CD4-positive, alpha-beta T cell treated with Interleukin-6 at 100 ng/mL for 8 hours (primary cell): ENCODE measurements at places on chromosomes 12 and 14.

DNA sequence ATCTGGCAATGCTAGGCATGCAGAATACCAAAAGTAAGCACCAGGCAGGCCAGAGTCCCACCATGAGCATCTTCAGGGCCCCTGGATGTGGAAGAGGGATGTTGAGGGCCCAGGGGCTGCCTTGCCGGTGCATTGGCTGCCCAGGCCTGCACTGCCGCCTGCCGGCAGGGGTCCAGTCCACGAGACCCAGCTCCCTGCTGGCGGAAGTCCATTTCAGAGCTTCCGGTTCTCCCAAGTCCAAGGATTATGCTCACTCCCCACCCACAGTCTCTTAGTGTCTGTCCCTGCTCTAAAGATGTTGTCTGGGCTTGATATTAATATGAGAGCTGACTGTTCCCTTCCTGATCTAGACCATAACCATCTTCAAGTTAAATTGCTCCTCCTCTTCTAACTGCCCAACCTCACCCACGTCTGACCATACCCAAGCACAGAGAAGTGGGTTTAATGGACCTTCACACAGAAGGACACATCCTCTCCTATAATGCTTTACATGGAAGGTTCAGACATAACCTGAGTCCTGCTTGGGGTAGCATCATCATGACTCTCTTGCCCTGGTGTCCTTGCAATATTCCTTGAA lies 117.4 kb downstream of the DAD1 start:
- no peak for DNase-seq

GRCh38 chr12:109915171-109916040 lies 15.3 kb downstream of the TCHP start:
- no peak for DNase-seq

- DNase-seq: no peak
Measured at GRCh38 chr12:117024961-117025480, 74.2 kb downstream of the TESC start.

GRCh38 chr12:82948491-82948890 lies 261.8 kb downstream of the TMTC2 start:
- DNase-seq: no peak

- no peak for DNase-seq
Measured at GRCh38 chr12:69837657-69838415, 12.8 kb downstream of the MYRFL start.

GRCh38 chr12:29625359-29625953 lies 128.0 kb upstream of the OVCH1 start:
- no peak for DNase-seq

DNA sequence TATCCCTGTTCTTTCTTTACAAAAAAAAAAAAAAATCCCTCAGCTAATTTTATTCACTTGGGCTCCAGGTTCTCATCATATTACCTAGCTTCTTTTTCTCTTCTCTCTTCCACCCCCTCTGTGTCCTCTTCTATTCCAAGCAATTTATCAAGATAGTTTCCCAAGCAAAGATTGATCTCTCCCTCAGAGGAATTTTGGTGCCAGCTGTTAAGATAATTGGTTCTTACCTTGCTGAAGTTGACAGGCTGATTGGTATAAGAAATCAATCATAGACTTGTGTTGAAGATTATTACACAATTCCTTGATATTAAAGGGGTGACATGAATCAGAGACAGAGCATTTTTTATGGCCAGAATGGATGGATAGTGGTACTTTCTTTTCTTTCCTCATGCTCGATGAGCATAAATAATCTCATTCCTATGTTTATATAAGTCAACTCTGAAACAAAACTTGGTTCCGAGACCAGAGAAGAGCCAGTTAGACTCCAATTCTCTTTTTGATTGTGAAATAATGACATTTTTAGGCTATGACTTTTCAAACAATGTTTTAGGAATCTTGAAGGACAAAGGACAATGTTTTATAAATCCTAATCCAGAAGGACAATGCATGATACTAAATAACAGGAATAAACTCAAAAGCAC lies 264.1 kb upstream of the PRKD1 start:
- no peak for DNase-seq

GRCh38 chr14:95302667-95303506 lies 16.8 kb downstream of the CLMN start:
- DNase-seq: no peak

DNA sequence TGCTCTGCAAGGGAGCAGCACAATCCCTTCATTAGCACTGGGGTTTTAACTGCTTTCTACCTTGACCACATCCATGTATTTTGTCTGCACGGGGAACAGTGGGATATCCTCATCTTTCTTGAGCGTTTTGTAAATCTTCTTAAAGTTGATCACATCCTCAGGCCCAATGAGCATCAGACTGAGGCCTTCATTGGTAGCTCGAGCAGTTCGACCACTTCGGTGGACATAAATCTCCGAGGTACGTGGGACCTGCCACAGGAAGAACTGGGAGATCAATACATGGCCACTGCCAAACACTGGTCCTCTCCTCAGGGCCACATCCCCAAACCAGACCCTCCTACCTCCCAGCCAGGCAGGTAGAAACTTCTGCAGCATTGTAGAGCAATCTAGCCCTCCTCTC lies 26.1 kb downstream of the DDX24 start:
- no peak for DNase-seq

DNA sequence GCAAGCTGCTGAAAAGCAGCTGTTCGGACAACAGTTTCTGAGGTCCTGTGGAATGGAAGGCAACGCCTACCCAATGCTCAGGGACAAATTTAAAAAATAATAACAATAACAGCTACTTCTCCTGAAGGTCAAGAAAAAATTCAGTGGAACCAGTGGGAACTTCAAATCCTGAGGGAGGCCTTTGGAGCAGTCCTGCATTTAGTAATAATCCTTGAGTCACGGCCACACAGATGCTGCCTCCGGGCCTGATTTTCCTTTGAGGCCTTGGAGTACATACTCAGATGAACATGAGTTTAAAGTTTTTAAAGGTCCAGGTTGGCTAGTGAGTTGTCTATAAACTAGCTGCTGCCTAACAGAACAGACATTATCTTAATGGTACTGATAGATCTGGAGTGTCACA lies 268.0 kb downstream of the MSRB3 start:
- DNase-seq: no peak

- DNase-seq: no peak
Measured at GRCh38 chr12:9032202-9032964, 43.0 kb downstream of the KLRG1 start.

GRCh38 chr12:45730348-45731189 lies 1.1 kb downstream of the ARID2 start:
- peak; percentile 57 for DNase-seq

DNA sequence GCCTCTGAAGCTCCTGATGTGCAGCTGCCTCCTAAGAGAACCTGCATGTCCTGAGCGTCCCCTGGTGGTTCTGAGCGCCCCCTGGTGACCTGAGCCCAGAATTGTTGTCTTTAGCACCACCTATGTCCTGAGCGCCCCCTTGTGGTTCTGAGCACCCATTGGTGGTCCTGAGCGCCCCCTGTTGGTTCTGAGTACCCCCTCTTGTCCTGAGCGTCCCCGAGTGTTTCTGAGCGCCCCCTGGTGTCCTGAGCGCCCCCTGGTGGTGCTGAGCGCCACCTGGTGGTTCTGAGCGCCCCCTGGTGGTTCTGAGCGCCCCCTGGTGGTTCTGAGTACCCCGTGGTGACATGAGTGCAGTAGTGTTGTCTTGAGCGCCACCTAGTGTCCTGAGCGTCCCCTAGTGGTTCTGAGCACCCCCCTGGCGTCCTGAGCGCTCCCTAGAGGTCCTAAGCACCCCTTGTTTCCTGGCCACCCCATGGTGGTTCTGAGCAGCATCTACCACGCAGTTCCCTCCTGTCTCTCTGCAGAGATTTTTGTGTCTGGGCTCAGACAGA lies 782.5 kb downstream of the TMEM121 start:
- DNase-seq: peak; percentile 48

DNA sequence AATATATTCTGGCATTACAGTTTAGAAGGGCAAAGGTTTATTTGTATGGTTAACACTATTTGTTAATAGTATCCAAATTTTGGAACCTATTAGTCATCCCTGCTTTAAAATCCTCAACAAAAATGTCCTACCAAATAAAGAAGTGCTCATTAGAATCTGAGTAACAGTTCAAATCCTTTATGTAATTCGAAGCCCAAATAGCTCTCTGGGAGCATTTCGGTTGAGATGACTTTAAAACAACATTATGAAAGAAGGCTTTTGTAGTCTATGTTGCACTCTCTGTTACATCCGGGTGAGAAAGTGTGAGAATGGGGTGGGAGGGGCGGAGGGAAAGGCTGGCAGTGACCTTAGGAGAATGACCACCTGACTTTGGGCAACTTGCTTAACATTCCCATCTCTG lies 59.7 kb downstream of the SLC38A1 start:
- DNase-seq: no peak

DNA sequence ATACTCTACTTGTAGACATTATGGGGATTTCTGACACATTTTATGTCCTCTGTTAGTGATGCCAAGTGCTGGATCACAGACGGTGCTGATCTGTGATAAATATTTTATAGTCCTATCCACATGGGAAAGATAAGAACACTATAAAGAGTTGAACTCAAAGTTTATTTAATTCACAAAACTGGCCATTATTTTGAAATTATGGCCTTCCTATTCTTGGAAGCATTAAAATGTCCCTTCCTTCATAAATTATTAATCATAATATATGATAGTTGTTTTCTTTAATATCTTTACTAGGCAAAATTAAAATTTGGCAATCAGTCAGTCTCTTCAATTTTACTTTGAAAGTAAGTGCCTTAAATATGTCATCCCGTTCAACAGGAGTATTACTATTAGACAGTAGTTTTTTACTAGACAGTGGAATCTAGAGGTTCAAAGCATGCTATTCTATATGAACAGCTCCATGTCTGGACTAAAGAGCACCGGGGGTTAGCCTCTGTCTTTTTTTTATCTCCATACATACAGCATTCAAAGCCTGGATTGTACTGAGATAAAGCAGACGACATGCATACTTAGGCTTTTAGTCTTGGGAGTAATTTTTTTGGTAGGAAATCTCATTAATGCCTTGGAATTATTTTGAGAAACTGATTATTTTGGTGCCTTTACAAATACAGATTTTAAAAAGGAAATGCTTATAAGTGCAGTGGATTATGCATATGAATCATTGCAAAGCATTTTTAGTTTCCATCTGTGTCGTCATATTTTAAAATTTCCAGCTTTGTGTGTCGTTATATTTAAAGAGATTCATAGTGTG lies 306.1 kb upstream of the RGS6 start:
- no peak for DNase-seq

- DNase-seq: no peak
Measured at GRCh38 chr14:100073576-100074430, 8.6 kb downstream of the EVL start.

DNA sequence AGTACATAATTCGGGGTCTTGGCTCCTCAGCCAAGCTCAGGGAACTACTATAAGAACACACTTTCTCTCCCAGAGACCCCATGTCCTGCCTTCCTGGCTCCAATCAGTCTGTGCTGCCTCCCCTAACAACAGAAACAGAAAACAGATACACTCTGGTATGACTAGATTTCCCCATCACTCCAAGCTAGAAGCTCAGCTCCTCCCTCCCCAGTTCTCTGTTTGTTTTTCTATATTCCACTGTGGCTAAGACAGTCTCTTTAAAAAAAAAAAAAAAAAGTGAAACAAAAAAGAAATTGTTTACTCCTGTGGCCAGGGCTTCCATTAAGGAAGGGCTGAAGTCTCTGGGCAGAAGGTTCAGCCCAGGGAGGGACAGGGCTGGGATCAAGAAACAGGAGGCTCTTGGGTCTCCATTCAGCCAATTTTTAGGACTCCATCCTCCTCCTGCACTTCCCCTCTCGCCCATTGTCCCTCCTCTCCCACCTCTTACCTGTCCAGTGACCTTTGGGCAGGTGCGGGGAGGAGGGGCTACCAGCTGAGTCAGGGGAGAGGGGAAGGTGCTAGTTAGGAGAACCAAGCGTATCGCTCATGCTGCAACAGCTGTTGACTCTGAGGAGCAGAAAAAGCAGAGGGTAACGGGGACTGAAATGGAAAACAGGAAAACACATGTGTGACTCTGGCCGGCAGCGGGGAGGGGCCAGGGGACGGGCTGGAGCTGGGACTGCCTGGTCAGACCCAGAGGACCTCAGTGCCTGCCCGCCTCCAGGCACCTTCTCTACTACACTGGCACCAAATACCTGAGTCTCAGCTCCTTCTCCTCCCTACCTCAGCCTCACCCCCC lies 4.1 kb upstream of the SLC7A7 start:
- DNase-seq: no peak

GRCh38 chr12:2283916-2284315 lies 231.1 kb downstream of the CACNA1C start:
- no peak for DNase-seq

DNA sequence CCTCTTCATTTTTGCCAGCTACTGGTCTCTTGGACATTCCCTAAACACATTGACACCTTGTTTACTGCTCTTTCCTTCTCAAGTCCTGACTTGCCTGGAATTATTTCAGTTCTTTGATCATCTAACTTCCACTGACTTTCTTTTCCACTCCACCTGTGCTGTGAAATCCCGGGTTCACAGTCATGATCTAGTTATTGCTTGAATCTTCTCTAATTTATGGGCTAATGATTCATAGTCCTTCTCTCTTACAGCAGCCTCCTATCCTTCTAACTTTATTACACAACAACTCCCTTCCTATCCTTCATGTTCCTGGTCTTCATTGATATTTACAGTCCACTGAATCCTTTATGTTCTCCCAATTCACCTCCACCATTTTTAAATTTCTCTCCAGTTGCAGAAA lies 260.1 kb downstream of the C12orf75 start:
- no peak for DNase-seq

- no peak for DNase-seq
Measured at GRCh38 chr14:90839024-90839888, 23.0 kb upstream of the TTC7B start.

GRCh38 chr12:128844031-128844635 lies 9.1 kb upstream of the GLT1D1 start:
- no peak for DNase-seq

DNA sequence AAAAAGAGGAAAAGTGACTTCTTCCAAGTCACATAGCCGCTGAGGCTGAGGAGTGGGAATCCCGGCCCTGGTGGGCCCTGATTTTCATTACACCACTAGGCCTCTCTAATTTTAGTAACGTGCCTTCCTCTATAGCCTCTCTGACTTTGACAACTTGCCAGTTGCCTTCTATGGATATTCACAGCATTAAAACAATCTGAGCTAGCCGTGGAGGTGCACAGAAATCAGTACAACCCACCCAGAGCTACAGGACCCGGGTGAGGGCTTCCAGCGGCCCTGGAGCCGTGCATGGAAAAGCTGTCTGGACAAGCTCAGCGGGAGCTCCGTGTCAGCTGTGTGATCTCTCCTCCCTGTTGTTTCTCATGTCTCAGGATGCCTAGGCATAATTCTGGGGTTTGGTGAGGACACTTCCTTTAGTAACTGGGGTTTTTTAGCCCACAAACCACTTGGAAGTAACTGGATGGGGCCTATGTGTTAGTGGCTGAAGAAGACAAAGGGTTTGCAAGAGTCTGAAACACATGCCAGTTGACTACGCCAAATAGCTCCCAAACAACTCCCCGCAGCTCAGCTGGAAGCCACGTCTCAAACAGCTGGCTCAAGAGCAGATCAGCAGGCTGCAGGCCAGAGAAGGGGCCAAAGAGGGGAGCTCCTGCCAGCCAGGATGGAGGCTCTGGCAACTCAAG lies 53.0 kb downstream of the SSH1 start:
- DNase-seq: no peak
